ENCODE measurements at places on chromosomes 6 and 20.

DNA sequence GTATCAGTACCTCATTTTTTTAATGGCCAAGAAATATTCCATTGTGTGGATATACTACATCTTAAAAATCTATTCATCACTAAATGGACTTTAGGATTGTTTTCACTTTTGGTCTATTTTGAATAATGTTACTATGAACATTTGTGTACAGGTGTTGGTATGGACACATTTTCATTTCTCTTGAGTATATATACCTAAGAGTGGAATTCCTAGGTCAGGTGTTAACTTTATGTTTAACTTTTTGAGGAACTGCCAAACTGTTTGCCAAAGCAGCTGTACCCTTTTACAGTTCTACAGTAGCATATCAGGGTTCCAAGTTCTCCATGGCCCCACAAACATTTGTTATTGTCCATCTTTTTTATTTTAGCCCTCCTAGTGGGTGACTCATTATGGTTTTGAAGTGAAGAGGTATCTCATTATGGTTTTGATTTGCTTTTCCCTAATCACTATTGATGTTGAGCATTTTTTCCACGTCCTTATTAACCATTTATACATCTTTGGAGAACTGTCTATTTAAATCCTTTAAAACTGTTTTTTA is 28.2 kb downstream of the DSTN start:
- no peak for DNase-seq

DNA sequence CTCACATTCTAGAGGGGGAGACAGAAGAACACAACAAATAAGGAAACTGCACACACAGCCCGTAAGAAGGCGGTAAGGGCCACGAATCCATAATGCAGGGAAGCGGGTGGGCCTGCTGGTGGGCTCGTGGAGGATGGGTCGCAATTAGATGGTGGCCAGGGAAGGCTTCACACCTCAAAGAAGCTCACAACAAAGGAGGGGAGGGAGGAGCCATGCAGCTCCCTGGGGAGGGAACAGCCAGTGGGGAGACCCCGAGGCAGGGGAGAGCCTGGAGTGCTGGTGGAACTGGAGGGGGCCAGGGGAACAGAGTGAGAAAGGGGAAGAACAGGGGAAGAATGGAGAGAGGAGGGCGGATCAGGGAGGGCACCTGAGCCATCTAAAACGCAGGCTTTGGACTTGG is 13.4 kb downstream of the SRC start:
- DNase-seq: no peak

- DNase-seq: no peak
These were observed 5.3 kb downstream of the ZBTB24 start for GRCh38 chr6:109477725-109478124.

GRCh38 chr6:68343901-68344300 is 291.2 kb upstream of the ADGRB3 start:
- DNase-seq: no peak

GRCh38 chr20:37274851-37275524 is 13.4 kb upstream of the GHRH start:
- DNase-seq: no peak

Data from CD4-positive, alpha-beta T cell treated with Interleukin-2 at 100 ng/mL for 4 hours (primary cell).